Ascending aorta (tissue), 2 donors: ENCODE measurements at places on chromosomes 1 and 21. TPM values are rescaled to one million over a fixed set of nuclear protein-coding genes. Genes with fewer than 3 reads are reported as not detected.

The LHX8 gene
- total RNA-seq: not detected

The HCRTR1 gene
- not detected for total RNA-seq

The HRNR gene
- not detected for total RNA-seq

DNA sequence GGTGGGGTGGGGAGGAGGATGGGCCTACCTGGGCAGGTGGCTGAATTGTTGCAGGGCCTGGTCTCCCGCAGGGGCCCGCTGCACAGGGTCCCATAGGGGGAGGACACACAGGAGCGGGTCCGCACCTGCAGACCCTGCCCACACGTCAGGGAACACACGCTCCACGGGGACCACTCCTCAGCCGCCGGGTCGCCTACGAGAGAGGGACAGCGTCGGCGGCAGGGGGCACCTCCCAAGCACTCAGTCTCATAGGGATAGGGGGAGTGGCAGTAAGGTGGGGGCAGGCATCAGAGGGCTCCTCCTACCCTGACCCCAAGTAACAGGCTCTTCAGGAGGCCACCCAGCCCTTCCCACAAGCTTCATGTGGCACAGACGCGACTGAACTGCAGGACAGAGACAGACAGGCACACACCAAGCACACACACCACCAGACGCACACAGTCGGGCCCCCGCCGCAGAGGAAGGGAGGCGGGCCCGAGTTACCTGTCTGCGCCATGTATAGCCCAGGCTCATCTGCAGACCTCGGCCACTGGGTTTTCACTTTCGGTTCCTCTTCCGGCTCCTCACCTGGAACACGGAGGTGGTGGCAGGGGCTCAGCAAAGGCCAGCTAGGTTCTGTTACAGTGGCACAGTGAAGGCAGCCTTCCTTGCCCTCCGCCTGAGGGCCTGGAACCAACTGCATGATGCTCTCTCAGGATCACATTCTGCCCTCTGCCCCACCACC, 19.8 kb downstream of the ADGRB2 start:
- no peaks in the 10 kb centered on the region for H3K4me1 ChIP-seq
- H3K4me3 ChIP-seq: no peak overlapping the region
- DNase-seq: no peak
- no peaks in the 10 kb centered on the region for H3K27me3 ChIP-seq

DNA sequence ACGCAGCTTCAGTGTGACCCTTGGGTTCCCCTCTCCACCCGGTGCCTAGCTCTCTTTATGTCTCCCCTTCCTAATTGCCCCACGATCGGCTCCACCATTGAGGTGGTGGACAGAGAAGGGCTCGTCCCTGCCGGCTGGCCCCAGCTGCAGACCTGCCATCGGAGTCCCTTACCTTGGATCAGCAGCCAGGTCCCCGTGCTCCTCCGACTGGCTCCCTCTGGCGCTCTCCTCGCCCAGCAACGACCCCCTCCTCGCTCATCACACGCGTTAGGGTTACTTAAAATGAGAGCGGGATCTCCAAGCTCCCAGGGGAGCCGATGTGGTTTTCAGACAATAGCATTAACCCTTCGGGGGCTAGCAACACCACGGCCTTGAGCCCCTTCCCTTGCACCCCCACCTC, 8.1 kb upstream of the ETV3L start:
- no peak overlapping the region for H3K27ac ChIP-seq
- H3K36me3 ChIP-seq: no peaks in the 10 kb centered on the region
- H3K4me3 ChIP-seq: no peak overlapping the region
- DNase-seq: no peak
- no peaks in the 10 kb centered on the region for H3K4me1 ChIP-seq
